Cortex of kidney (tissue), 1 donor: ENCODE measurements at places on chromosomes 1 and 21.

- no peak for DNase-seq
These were observed 25.4 kb upstream of the LRRC3 start for GRCh38 chr21:44429894-44430293.

DNA sequence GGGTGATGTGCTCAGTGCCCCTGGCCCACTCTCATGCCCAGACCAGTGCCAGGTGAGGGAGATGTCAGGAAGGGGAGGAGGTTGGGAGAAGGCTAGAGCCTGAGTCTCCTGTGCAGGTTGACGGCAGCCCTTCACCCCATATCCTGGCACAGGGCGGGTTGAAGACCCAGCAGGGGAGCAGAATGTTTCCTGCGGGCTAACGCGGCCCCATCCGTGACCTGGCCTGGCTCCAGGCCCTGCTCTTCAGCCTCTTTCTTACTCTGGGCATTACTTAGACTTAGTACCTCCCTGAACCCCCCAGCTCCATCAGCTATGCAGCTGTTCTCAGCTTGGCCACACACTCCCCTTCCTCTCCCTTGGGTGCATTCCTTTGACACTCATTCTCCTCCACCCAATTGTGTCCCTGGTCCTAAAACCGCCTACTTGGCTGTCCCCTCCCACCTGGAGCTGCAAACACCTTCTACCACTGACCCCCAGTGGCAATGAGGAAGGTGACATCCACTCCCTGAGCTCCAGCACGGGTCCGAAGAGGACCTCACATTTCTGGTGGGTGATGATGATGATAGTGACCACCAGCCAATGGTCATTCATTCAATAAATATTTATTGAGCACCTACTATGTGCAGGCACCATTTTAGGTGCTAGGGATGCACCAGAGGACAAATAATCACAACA is 179.0 kb downstream of the PTPRU start:
- DNase-seq, result no peak

GRCh38 chr1:182200025-182200812 is 138.7 kb upstream of the ZNF648 start:
- no peak for DNase-seq

DNA sequence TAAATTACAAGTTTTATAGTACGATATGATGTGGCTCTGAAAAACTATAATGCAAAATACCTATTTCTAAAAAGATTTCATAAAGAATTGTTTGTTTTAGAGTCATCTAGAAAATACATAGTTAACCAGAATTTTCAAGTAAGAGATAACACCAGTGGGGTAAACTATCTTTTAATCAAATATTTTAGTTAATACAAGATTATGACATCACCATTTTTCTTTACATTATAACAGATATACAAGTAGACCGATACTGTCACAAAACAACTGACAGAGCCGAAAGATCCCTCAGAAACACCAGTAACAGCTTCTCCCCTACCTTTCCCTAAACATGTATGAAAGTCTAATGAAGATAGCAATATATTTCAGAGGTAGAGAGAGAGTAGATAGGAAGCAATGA is 54.2 kb downstream of the EPS15 start:
- no peak for DNase-seq

DNA sequence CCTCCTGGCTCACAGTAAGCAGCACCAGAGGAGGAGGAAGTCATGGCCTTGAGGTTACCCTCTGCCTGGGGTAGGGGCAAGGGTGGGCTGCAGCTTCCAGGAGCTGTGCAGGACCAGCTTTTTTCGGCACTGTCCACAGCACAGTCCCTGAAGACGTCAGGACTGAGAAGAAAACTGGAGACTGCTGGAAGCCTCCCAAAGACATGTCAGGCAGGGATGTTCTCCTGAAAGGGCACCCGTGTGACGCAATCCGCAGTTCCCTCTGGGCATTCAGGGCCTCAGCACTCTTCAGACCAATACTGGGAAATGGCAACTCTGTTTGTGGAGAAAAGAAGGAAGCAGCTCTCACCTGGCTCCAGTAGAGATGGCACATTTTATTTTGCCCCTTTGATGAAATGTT is 64.8 kb upstream of the TENT5C start:
- DNase-seq, result no peak

GRCh38 chr1:199202331-199202730 is 563.5 kb downstream of the PTPRC start:
- DNase-seq, result no peak

DNA sequence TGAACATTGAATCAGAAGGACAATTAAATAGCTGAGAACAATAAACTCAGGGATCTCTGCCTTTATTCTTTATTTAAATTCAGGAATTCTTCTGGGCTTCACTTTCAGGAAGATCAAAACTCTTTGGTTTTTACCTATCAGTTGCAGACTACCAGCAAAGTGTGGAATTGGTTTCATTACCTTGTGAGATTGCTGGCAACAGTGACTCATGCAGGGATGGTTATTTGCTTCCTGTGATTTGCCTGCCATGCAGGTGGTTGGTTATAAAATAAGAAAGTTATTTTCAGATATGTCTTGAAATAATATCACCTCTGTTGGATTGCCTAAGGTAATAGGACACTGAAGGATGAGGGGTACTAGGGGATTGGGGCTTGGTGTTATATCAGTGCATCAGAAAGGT is 204.6 kb downstream of the PTBP2 start:
- DNase-seq, result no peak
